ENCODE measurements at places on chromosomes 7 and 10.

- DNase-seq: no peak
Measured at GRCh38 chr7:116872026-116872425, 9.6 kb downstream of the CAPZA2 start.

- DNase-seq: peak; percentile 15
Measured at GRCh38 chr7:117728890-117729624, 144.2 kb downstream of the CTTNBP2 start.

- DNase-seq: no peak
Measured at GRCh38 chr10:20274571-20274970, 458.3 kb downstream of the PLXDC2 start.

DNA sequence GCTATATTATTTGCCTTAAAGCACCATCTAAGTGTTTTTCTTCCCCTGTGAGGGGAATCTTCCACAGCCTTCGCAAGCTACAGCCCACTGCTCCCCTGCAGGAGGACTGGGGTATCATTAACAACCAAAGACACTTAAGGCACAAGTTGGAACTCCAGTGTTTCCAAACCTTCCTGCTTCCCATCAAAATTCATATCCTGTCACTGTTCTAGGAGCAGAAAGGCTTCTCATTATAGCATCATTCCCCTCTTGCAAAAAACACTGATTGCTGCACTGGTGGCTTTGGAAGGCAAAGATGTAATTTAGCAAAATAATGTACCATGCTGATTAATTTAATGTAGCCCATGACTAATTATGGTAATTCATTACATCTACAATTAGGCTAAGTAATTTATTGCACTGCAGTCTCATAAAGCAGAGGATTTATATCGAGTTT is 207.2 kb downstream of the SKAP2 start:
- DNase-seq: peak; percentile 37

DNA sequence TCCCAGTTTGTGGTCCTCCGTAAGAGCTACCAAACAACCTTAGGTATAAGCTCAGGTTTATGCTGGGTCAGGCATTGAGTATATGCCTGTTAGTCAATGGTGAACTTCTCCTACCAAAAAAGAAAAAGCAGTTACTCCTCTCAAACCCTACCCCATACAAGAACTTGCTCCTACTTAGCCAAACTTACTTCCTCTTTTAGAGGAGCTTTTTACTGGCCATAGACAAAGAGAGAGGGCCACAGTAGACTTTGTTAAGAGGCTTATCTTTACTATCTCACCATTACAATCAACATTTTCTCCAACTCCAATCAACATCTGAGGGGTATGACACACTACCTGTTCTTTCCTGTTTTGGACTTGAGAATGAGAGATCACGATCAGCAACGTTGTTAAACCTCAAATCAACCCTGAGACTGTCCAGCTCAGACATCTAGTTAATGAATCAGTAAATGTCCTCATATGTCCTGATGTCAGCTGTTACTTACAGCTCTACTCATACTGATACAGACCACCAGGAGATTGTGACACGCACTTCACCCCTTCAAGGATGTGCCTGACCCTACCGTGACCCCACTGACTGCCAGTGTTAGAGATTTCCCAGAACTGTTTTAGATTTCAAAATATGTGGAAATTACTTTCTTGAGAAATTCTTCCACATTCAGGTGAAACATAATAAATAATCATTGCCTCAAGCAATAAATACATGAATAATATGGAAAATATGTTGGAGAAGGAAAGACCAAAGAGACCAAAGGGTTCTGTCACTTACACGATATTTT is 18.4 kb upstream of the CCDC71L start:
- no peak for DNase-seq

- DNase-seq: no peak
Measured at GRCh38 chr10:1952126-1953095, 215.1 kb upstream of the ADARB2 start.

GRCh38 chr7:106964466-106964865 is 80.0 kb upstream of the PRKAR2B start:
- DNase-seq: no peak

GRCh38 chr10:23070913-23071218 is 24.5 kb upstream of the MSRB2 start:
- peak; percentile 1 for DNase-seq

All from NCI-H82 (cell line).